NCI-H1417 (cell line): ENCODE measurements at places on chromosomes 11 and 22.
A peak's percentile ranks its signal among the peaks of the same experiment; 100 is the strongest.

- DNase-seq: no peak
Measured at GRCh38 chr11:99742501-99742900, 721.8 kb downstream of the CNTN5 start.

- no peak for DNase-seq
Measured at GRCh38 chr11:66070604-66071380, 720 bp downstream of the PACS1 start.

GRCh38 chr11:103537904-103538502, 428.8 kb downstream of the DYNC2H1 start:
- no peak for DNase-seq

- peak; percentile 40 for DNase-seq
Measured at GRCh38 chr11:110862407-110862806, 150.2 kb upstream of the ARHGAP20 start.

GRCh38 chr11:65356394-65356972, 1.9 kb downstream of the TIGD3 start:
- no peak for DNase-seq

- no peak for DNase-seq
Measured at GRCh38 chr11:64802370-64803157, 450 bp downstream of the MAP4K2 start.
